ENCODE measurements at places on chromosomes 1 and 21.

- no peak overlapping the region for H3K27ac ChIP-seq
- ATAC-seq = no peak
- H3K36me3 ChIP-seq = no peaks in the 10 kb centered on the region
- no peaks in the 10 kb centered on the region for H3K27me3 ChIP-seq
- no peaks in the 10 kb centered on the region for H3K4me1 ChIP-seq
- no peak overlapping the region for H3K4me3 ChIP-seq
These were observed 58.6 kb upstream of the USP25 start for GRCh38 chr21:15671188-15671587.

GRCh38 chr21:29321932-29322928 lies 23.5 kb downstream of the BACH1 start:
- H3K4me3 ChIP-seq = no peak overlapping the region
- no peaks in the 10 kb centered on the region for H3K27me3 ChIP-seq
- peaks cover 62% of the 10 kb centered on the region for H3K36me3 ChIP-seq
- no peak overlapping the region for H3K27ac ChIP-seq
- peaks cover 23% of the 10 kb centered on the region for H3K4me1 ChIP-seq

GRCh38 chr1:32907435-32907834 lies 6.2 kb upstream of the TMEM54 start:
- no peak overlapping the region for H3K27ac ChIP-seq
- no peaks in the 10 kb centered on the region for H3K36me3 ChIP-seq
- ATAC-seq = no peak
- no peaks in the 10 kb centered on the region for H3K4me1 ChIP-seq
- peaks cover 7% of the 10 kb centered on the region for H3K27me3 ChIP-seq

DNA sequence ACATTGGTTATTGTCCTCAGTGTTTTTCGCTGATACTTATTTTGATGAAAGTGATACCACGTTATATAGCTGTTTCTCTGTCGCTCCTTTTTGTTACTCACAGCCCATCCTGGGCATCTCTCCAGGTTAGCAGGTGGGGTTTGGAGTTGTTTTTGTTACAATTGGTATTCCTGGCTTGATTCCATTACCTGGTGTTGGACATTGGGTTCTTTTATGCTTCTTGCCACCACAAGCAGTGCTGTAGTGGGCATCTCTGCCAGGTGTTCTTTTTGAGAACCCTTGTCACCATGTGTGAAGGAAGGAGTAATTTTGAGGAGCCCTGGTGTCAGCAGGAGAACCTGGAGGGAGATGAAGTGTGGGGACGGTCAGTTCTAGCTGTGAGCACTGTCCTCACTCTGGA lies 47.5 kb upstream of the PWP2 start:
- H3K4me3 ChIP-seq = peak overlapping the region; percentile 81
- no peak for ATAC-seq
- no peaks in the 10 kb centered on the region for H3K27me3 ChIP-seq
- peaks cover 47% of the 10 kb centered on the region for H3K4me1 ChIP-seq
- H3K36me3 ChIP-seq = peaks cover 79% of the 10 kb centered on the region

DNA sequence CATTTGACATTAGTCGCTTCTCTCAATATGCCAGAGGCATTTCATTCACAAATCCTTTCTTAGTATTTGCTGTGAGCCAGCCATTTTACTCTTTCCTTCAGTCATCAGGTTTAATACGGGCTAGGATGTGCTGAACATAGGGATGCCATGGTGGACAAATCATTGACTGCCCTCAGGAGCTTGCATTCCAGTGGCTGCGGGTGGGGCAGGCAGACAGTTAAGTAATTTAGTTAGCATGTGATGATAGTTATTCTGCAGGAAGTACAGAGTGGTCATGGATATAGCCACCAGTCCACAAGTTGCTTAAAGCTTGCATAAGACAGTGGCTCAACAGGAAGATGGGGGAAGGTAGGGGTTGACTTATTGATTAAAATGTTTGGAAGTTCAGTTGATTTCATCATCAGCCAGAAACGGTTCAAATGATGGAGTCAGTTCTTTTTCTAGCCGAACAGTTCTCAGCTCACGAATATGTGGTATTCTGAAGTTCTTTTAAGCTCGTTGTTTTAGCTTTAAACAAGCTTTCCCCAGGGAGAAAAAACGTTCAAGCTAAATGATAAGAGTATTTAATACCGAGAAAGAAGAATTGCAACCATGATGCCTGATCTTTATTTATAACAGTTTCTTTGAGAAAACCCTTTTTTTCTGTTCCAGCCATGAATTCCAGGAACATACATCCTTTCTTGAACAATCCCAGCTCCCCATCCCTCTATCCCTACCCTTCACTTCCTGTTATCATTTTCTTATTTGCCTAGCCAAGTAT lies 1.4 kb downstream of the SLC22A15 start:
- ATAC-seq = no peak
- H3K36me3 ChIP-seq = no peaks in the 10 kb centered on the region
- peak overlapping the region; percentile 34 for H3K27ac ChIP-seq
- peaks cover 5% of the 10 kb centered on the region for H3K4me1 ChIP-seq
- peaks cover 4% of the 10 kb centered on the region for H3K27me3 ChIP-seq
- peak overlapping the region; percentile 92 for H3K4me3 ChIP-seq

- peaks cover 4% of the 10 kb centered on the region for H3K4me1 ChIP-seq
- H3K4me3 ChIP-seq = no peak overlapping the region
- ATAC-seq = no peak
- no peak overlapping the region for H3K27ac ChIP-seq
These were observed 4.7 kb downstream of the SORT1 start for GRCh38 chr1:109392788-109393616.

DNA sequence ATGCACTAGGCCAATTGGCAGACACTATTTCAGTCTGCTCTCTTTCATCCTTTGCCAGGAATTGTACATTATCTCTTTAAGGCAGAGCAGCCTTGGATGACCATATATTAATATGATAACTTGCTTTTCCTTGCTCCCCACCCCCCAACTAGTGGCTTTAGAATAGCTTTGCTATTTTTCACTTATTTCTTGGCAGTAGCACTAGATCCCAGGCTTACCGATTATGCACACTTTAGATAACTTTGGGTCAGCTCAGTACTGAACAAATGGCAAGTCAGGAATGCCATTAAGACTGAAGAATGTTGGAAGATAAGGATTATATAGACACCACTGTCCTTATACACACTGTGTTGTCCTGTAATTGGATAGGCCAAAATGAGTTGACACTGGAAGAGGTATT lies 146.4 kb downstream of the FGGY start:
- H3K27me3 ChIP-seq = no peaks in the 10 kb centered on the region
- no peaks in the 10 kb centered on the region for H3K36me3 ChIP-seq
- peaks cover 7% of the 10 kb centered on the region for H3K4me1 ChIP-seq
- no peak overlapping the region for H3K27ac ChIP-seq
- no peak overlapping the region for H3K4me3 ChIP-seq

DNA sequence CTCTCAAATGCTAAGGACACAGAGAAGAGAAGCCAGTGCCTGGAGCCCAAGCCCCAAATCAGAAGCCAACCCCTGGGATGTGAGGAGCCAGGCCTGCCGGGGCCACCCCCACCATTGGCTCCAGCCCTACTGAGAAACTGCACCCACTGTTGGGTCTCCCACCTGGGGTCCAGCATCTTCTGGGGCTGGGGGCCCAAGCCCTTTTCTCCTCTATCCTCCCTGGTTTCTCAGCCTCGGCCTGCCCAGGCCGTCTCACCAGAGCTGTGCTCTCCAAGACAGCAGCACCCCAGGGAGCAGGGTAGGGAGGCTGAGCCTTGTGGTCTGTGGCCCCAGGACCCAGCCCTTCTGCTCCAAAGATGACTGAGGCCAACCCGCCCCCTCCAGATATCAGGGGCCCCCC lies 37.9 kb downstream of the SDC3 start:
- H3K36me3 ChIP-seq = no peaks in the 10 kb centered on the region
- H3K27me3 ChIP-seq = peaks cover 12% of the 10 kb centered on the region
- H3K27ac ChIP-seq = no peak overlapping the region
- peaks cover 12% of the 10 kb centered on the region for H3K4me1 ChIP-seq

DNA sequence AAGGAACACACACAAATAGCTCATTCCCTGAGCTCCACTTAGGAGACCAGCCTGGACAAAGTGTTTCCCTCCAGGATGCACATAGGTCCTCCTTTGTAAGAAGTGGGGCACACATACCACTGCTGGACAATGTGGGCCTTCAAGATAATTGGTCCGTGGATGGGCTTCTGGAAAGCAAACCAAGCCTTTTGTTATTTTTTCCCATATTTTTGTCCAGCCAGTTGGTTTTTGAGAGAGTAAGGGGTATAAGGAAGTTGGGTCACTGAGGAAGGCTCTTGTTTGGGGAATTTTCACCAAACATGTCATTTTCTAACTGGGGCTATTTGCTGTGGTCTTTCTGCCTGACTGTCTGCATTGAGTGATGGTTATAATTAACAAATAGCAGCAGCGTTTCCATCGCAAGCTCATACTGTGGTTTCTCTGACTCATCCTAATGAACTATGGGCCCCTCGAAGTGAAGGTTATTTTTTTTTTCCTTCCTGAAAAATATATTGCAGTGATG lies 306.3 kb upstream of the DUSP10 start:
- H3K27ac ChIP-seq = no peak overlapping the region
- no peaks in the 10 kb centered on the region for H3K4me1 ChIP-seq
- no peaks in the 10 kb centered on the region for H3K27me3 ChIP-seq

GRCh38 chr21:15748586-15748985 lies 18.8 kb downstream of the USP25 start:
- no peak overlapping the region for H3K4me3 ChIP-seq
- H3K27ac ChIP-seq = no peak overlapping the region
- peaks cover 26% of the 10 kb centered on the region for H3K4me1 ChIP-seq
- ATAC-seq = no peak

DNA sequence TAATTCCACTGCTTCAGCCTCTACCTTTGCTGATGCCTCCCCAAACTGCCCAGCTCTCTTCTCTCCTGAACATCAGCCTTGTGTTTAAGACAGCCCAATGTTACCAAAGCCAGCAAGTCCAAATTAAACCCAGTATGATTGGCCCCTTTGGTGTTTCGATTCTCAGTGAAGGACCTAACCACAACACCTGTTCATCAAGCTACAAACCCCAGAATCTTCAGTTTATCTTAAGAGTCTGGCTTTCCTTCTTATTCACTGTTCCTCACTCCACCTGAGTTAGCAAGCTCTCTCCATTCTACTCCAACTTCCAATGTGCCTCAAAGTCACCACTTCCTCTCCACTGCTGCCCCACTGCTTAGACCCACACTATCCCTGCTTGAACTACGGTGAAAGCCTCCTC lies 25.5 kb upstream of the ITPKB start:
- H3K27ac ChIP-seq = no peak overlapping the region
- H3K4me3 ChIP-seq = peak overlapping the region; percentile 2
- H3K27me3 ChIP-seq = peaks cover 3% of the 10 kb centered on the region
- ATAC-seq = peak; percentile 38
- H3K36me3 ChIP-seq = no peaks in the 10 kb centered on the region

- H3K36me3 ChIP-seq = peaks cover 44% of the 10 kb centered on the region
- no peak for ATAC-seq
- H3K27me3 ChIP-seq = no peaks in the 10 kb centered on the region
These were observed 488 bp downstream of the SLC35D1 start for GRCh38 chr1:67053535-67053784.

DNA sequence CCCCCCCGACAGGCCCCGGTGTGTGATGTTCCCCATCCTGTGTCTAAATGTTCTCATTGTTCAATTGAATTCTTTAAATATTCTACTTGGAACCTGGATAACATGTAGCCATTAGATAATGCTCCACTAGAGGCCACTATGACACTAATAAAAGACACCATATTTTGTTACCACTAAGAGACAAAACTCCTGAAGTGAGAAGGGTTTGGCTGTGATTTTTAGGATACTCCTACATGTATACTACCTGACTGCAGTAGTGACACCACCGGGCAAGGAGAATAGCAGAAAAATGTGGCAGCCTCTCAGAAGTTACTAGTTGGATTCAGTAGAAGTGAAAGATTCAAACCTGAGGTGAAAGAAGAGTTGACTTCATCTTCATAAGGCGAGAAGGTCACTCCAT lies 36.0 kb downstream of the F5 start:
- H3K27me3 ChIP-seq = no peaks in the 10 kb centered on the region
- H3K4me3 ChIP-seq = no peak overlapping the region
- H3K4me1 ChIP-seq = peaks cover 13% of the 10 kb centered on the region
- ATAC-seq = no peak
- H3K27ac ChIP-seq = peak overlapping the region; percentile 6

GRCh38 chr21:45638707-45639106 lies 4.8 kb upstream of the PCBP3 start:
- H3K4me1 ChIP-seq = no peaks in the 10 kb centered on the region
- H3K27ac ChIP-seq = no peak overlapping the region
- H3K27me3 ChIP-seq = no peaks in the 10 kb centered on the region
- no peaks in the 10 kb centered on the region for H3K36me3 ChIP-seq
- H3K4me3 ChIP-seq = no peak overlapping the region

GRCh38 chr1:168706391-168706992 lies 22.5 kb downstream of the DPT start:
- no peaks in the 10 kb centered on the region for H3K36me3 ChIP-seq
- no peaks in the 10 kb centered on the region for H3K4me1 ChIP-seq
- H3K27me3 ChIP-seq = peaks cover 17% of the 10 kb centered on the region
- H3K4me3 ChIP-seq = no peak overlapping the region
- H3K27ac ChIP-seq = no peak overlapping the region

DNA sequence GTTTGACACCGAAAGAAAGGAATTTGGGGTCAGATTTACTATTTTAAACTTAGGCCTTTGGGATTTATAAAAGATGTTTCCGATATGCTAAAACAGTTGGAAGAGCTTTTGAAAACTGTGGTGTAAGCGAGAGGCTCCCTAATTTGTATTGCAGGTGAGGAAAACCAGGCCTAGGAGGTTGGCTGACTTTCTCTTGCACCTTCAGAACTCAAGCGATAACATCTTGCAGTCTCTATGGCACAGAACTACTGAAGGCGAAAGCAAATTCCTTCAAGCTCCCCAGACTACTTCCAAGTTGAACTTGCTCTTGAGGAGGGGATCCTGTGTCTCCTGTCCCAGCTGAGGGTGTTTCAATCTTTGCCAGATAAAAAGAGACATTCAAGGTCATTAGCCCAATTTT lies 685.7 kb downstream of the ADGRL2 start:
- no peaks in the 10 kb centered on the region for H3K36me3 ChIP-seq
- ATAC-seq = no peak
- H3K27me3 ChIP-seq = no peaks in the 10 kb centered on the region
- no peaks in the 10 kb centered on the region for H3K4me1 ChIP-seq
- H3K4me3 ChIP-seq = no peak overlapping the region

GRCh38 chr1:975365-975764 lies 6.5 kb downstream of the PERM1 start:
- no peak overlapping the region for H3K27ac ChIP-seq
- peaks cover 6% of the 10 kb centered on the region for H3K4me1 ChIP-seq
- peaks cover 4% of the 10 kb centered on the region for H3K27me3 ChIP-seq
- ATAC-seq = no peak

GRCh38 chr1:84712276-84712874 lies 22.1 kb upstream of the SSX2IP start:
- no peak overlapping the region for H3K4me3 ChIP-seq
- H3K27me3 ChIP-seq = no peaks in the 10 kb centered on the region
- H3K27ac ChIP-seq = no peak overlapping the region
